ENCODE measurements at places on chromosomes 12 and 14.

- no peak for DNase-seq
Observed at GRCh38 chr14:61264010-61264571, 17.0 kb downstream of the TMEM30B start.

DNA sequence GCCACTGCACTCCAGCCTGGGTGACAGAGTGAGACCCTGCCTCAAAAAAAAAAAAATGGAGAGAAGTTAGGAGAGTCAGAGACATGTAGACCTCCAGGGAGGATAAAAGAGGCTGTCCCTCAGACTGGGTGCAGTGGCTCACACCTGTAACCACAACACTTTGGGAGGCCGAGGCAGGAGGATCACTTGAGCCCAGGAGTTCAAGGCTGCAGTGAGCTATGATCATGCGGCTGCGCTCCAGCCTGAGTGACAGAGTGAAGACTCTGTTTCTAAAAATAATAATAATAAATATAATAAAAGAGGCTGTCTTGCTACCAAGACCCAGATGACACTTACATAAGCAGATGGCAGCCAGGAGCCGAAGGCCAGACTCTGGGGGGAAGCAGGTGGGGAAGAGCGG lies 18.5 kb downstream of the SLC7A8 start:
- DNase-seq, result no peak

DNA sequence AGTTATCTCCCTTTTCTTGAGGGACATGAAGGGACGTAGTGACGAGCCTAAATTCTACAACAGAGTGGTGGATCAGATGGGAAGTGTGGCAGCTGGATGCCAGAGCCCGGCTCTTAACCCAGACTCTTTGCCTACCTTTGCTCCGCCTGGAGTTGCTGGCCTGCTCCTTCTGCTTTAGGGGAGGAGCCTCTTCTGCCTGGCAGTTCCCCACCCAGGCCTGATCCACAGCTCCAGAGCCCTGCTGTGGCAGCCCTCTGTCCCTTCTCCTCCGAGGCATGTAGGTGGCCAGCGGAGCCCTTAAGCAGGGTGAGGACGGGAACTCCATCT lies 2.3 kb upstream of the PRPH start:
- peak; percentile 78 for DNase-seq

DNA sequence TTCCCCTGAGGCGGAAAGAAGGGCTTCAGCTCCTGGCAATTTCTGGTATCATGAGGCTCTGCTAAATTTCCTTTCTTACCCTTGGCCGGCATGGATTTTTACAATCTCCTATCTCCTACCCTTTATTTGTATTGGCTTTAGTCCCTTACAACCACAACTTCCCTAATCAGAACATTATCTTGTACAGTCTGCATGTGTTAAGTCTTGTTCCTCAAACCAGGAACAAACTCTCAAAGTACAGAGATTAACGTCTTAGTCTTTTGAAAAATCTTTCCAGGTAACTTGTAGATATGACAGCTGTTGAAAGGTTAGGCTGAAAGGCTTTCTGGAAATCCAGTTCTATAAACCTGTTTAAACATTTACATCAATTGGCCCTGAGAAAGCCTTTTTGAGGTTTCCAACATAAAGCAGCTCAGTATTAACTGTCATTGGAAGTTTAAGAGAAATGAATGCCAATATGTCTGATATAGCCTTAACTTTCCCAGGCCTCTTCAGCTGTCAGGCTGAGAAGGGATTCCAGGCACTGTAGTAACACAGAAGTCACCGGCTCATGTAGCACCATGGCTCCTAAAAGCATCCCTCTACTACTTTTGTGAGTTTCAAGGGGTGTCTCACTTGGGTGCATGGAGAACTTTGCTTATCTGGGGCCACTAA lies 360.5 kb downstream of the FUT8 start:
- DNase-seq, result no peak

DNA sequence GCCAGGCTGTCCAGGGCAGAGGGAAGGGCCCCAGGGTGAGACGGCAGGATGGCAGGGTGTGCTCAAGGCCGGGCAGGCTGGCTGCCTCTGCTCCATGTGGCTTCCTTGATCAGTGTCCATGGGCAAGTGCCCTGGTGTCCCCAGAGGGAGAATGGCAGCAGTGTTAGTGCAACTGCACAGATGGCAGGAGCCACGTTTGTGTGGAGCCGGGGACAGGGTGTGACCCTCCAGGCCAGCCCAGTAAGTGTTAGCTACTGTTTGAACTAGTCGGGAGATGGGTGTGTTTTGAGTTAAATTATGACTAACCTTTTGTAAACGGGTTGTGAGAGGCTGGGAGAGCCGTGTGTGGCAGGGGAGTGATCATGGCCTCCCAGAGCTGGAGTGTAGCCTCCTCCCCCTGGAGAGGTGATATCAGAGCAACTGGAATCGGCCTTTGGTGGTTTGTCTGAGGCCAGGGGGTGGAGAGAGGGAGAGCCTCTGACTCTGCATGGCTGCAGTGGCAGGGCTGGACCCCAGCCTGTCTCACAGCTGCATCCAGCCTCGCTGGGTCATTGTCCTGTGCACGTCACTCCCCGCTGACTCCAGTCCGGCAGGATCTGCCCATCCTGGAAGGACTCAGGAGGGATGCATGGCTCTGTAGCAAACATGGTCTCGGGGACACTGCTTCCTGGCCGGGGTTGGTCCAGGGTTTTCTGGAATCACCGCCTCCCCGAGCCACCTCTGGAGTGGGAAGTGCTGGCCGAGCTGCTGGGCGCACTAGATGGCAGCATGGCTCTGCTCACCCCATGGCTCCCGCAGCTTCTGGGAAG lies 27.8 kb downstream of the AACS start:
- no peak for DNase-seq

DNA sequence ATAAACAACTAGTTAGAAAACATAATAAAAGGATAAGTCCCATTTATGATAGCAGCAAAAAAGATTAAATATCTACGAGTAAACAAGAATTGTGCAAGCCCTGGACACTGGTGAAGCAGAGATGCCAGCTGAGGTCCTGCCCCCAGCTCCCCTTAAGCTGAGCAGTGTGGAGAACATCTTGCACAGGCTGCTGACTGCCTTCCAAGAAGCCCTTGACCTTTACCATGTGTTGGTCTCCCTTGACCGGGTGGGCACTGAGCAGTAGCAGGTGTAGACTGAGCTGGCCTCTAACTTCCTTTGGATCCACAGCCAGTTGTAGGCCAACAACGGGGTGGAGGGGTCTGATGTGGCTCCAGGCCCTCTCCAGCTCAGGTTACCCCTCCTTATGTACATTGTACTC lies 47.7 kb upstream of the PAPLN start:
- DNase-seq, result no peak
